ENCODE measurements at places on chromosomes 7 and 10. TPM values are rescaled to one million over a fixed set of nuclear protein-coding genes. Genes with fewer than 3 reads are reported as not detected.

The FKBP6 gene
- not detected for total RNA-seq

The GPR37 gene
- total RNA-seq = not detected

The NCF1 gene
- total RNA-seq = not detected

The TSPAN12 gene
- total RNA-seq = 0.37 TPM

The GTF2IRD1 gene
- total RNA-seq = 4.7 TPM

The ABCC2 gene
- total RNA-seq = 12.1 TPM

The CCDC146 gene
- total RNA-seq = 0.98 TPM

The OPN1SW gene
- not detected for total RNA-seq

The EPO gene
- total RNA-seq = not detected

The TAS2R40 gene
- total RNA-seq = not detected

The POLR2J2 gene
- 8.0 TPM for total RNA-seq

The AMPH gene
- total RNA-seq = 4.3 TPM

The ABCB1 gene
- 0.20 TPM for total RNA-seq

The SPAM1 gene
- not detected for total RNA-seq

The ARHGEF5 gene
- 2.0 TPM for total RNA-seq

The HMX2 gene
- total RNA-seq = not detected

The NEBL gene
- total RNA-seq = 1.1 TPM

The CLRN3 gene
- not detected for total RNA-seq

The ELN gene
- 1.5 TPM for total RNA-seq

The ALOX5 gene
- total RNA-seq = not detected

The MKX gene
- 0.20 TPM for total RNA-seq

The FBXL13 gene
- 0.73 TPM for total RNA-seq

The FGL2 gene
- total RNA-seq = 0.20 TPM

The HOXA13 gene
- total RNA-seq = 0.37 TPM

The C7orf33 gene
- not detected for total RNA-seq

Data from subcutaneous preadipocyte (primary cell).